Anterior cingulate cortex (tissue), 58 donors: ENCODE measurements at places on chromosomes 5 and 9.

DNA sequence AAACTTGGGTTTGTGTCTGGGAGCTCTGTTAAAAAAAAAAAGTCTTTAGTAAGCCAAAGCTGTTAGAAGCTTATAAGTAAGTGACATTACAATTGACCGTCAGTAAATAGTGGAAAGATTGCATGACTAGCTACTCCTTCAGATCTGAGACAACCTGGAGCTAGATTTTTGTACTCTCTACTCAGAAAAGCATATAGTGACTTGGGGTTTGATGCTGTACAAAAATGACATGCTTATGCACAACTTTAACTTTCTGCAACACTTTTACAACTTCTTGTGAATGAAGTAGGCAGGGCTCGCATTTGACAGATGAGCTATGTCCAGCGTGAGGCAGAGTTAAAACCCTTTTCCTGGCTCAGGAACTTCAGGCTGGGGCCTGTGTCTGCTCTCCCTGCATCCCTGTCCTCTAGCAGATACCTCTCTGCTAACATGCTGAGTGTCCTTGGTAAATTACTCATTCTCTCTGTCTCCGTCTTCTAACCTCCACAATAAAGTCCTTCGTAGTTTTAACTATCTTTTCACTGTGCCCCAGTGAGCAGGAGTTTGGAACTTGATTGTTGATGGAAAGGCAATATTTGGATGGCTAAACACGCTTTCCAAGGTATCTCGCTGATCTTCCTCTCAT is 471 bp upstream of the GHR start:
- DNase-seq: no peak

DNA sequence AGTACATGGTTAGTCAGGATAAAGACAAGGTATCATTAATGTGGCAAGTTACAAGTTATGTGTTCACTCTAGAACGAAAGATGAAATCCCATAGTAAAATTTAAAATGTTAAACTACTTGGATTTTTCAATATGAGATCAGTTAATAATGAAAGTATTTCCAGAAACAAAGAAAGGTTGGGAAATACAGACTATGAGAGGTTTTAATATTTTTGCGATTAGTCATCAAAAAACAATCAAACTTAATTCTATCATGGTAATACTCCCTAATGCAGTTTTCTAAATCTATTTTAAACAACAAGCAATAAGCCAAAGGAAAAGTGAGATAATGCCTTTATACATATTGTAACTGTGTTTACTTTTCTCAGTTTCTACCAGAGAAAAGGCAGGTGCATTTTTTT is 10.6 kb downstream of the CDH12 start:
- no peak for DNase-seq

- no peak for DNase-seq
Measured at GRCh38 chr9:131323629-131324028, 34.1 kb downstream of the PLPP7 start.

DNA sequence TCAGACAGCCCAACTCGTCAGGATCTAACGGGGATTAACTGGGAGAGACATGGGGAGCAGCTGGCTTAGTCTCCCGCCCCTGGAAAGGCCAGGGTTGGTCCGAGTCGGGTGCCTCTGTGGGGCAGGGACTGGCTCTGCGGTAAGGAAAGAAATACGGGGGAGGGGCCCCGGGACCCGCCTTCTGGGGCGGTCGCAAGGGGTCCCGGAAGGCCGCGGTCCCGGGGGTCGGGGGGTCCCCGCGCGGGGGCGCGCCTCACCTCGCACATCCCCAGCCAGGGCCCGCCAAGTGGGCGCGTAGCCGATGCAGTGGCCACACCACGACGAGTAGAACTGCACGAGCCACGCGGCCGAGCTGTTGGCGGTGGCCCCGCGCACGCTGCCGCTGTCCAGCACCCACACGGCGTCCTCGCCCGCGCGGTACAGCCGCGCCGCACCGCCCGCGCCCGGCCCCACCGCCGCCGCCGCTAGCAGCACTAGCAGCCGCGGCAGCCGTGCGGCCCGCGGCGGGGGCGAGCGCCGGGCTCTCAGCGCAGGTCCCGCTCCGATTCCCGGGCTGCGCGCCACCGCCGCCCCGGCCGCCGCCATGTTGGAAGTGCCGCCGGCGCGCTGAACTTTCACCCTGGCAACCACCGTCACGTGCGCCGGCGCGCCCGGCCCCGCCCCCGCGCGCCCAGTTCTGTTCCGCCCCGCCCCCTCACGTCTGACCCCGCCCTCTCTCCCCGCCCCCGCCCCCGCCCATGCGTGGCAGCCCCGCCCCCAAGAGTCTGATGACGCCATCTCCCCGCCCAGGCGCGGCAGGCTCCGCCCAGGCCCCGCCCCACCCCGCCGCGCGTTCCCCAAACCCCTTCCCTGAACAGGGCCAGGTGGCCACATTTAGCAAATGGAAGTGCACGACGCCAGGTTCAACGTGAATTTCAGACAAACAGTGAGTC is at the start of gene QSOX2:
Gene QSOX2, minus strand, starts transcription at position 594 of the 932 bp plus-strand sequence. Its CDS starts 9 bp downstream, at position 585.
- DNase-seq: peak; percentile 75

GRCh38 chr5:54317511-54318260 is 7.3 kb upstream of the ARL15 start:
- DNase-seq: no peak

GRCh38 chr9:130445268-130445983 is 665 bp downstream of the ASS1 start:
- DNase-seq: no peak

- DNase-seq: no peak
Measured at GRCh38 chr9:13412331-13412730, 132.8 kb upstream of the MPDZ start.

GRCh38 chr5:41305056-41305455 is 91.7 kb upstream of the C6 start:
- no peak for DNase-seq

GRCh38 chr9:92232190-92232589 is 61.3 kb downstream of the IARS1 start:
- no peak for DNase-seq

GRCh38 chr5:97534166-97534565 is 351.1 kb upstream of the RIOK2 start:
- peak; percentile 2 for DNase-seq

DNA sequence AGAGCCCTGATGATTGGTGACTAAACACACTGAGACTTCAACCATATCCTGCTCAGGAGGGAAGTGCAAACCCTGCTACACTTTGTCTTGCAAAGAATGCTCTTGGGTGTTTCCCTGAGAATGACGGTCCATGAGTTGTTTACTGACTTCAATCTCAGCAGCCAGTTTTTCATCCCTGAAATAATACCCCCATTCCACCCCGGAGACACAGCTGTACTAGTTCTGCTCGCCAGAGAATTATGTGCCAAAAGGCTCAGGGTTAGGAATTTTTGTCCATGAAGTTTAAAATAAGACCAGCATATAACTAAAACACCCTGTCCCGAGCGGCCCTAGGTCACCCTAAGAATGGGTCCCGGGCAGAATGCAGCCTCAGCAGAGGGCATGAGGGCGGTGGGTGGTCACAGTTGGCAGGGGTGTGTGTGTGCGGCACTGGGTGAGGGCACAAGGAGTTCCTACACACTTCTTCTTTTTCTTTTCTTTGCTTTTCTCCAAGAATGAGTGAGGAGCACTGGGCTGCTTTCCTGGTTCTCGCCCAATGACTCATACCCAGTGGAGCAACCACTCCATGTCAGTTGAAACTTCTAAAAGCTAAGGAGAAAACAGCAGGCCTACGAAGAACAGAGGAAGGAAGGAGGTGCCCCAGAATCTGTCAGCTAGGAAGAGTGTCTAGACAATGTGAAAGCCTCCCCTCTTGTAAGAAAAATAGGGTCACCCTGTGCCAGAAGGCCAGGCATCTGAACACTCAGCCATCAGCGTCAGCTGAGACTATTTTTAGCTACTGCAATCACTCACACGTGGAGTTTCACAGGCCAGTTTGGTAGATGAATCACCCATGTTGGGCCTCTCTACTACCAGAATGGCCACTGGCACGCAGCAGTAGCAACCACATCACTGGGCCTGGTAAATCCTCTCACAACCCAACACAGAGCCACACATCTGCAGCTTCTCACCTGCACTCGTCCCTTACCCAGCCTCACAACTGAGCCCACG is 105.9 kb downstream of the DPYSL3 start:
- no peak for DNase-seq

- DNase-seq: no peak
Measured at GRCh38 chr9:91913986-91914385, 36.0 kb downstream of the ROR2 start.

GRCh38 chr9:121491111-121491510 is 8.5 kb downstream of the GGTA1 start:
- no peak for DNase-seq

GRCh38 chr9:5721279-5722087 is 92.6 kb downstream of the RIC1 start:
- DNase-seq: no peak

GRCh38 chr9:135661816-135662560 is 1.1 kb upstream of the LCN9 start:
- DNase-seq: no peak

- no peak for DNase-seq
Measured at GRCh38 chr9:130058154-130058553, 4.4 kb downstream of the GPR107 start.

DNA sequence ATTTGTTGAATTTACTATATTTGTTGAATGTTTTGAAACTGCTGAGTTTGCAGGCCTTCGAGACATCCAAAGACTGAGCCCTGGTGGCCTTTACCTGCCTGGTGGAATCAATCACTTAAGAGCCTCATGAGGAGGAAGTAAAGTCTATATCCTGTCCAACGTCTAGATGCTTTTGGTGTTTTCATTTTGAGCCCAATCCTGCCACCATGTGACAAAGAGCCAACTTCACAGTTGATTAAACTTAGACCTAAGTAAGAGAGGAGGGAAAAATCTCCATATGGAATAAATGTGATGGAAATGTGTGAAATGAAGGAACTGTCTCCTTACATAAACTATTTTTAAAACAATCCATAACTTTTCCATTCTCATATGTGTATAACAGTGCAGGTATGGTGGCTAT is 220.1 kb downstream of the PRR16 start:
- DNase-seq: no peak

GRCh38 chr5:34826347-34826746 is 12.6 kb upstream of the TTC23L start:
- no peak for DNase-seq

DNA sequence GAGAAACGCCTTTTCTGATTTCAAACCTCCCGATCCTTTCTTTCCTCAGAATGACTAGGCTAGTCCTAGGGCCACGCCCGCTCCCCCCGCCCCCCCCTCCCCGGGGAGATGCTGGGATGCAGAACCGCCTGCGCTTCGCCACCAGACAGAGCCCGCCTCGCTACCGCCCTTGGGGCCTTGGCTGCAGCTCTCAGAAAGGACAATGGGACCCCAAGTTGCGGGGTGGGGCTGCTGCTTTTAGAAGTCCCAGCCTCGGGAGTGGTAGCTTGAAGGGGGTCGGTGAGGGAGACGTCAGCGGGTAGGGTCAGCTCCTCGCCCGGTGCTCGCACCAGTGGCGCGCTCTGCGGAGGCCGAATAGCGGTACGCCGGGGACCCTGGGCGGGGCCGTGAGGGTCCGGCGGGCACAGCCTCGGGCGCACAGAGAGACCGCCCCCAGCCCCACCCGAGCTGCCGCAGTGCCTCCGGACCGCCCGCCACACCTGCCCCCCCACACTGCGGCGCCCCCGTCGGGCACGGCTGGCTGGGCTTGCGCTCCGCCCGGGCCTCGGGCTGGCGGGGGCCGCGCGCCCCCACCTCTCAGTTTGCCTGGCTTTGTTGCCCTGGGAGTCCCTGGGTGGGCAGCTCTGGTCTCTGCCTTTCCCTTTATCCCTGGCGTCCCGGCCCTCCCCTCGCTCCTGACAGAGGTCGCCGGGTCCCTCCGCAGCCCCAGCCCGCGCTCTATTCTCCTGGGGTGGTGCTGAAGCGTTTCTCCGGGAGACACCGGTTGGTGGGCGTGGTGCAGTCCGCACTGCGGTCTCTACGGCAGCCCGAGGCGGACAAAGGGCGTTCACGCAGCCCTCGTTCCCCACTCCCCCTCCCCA is 1.2 kb downstream of the MAP1B start:
- DNase-seq: peak; percentile 64

GRCh38 chr5:170310256-170310926 is 12.8 kb upstream of the LCP2 start:
- no peak for DNase-seq

DNA sequence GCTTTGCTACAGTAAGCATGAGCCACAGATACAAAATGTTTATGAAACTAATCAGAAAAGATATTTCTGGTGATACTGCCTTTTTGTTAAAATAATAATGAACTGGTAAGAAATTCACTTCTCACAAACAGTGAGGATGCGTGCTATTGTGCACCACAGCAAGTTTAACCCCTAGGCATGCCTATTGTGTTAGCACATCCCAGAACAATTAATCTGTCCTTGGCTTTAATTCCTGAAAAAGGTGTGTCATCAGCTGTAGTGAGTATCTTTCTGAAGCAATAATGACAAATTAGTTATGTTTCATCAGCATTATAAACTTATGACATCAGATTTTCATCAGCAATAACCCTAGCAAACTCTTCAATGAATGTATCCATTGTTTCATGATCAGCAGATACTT is 1307.2 kb downstream of the EFNA5 start:
- no peak for DNase-seq

- no peak for DNase-seq
Measured at GRCh38 chr5:94031631-94032030, 290.2 kb upstream of the POU5F2 start.

DNA sequence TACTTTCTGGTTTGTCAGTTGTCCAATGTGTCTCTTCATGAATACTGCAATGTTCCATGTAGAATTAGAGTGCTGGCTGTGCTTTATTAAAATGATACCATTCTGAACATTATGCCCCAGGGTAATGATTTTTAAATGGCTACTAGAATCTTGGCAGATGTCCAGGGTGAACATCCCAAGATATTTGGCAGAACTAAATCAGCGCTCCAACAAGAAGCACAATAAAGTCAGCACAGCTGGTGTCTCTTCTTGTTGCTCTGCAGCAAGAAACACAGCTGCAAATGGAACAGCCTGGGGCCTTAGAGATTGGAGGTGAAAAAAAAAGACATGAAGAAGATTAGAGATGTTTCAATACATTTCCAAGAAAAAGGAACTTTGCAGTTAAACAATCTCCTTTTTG is 248.3 kb downstream of the CDH18 start:
- DNase-seq: no peak
